H1 (cell line): ENCODE measurements at places on chromosomes 3 and 15. TPM values are rescaled to one million over a fixed set of nuclear protein-coding genes. Genes with fewer than 3 reads are reported as not detected.

DNA sequence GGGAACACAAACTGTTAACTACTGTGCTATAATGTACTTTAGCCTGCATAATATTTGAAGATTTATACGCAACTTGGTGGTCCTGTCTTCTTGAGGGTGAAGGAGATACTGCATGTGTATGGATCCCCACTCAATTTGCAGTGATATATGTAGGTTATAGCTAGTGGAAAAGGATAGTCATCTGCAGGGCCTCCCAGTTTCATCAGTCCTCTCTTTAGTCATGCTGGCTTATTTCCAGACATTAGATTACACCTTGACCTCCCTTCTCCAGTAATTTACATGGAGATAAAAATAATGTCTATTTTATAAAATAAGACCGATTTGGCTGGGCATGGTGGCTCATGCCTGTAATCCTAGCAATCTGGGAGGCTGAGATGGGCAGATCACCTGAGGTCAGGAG is 3.7 kb downstream of the NR1D2 start:
- H3K27me3 ChIP-seq: no peaks in the 10 kb centered on the region
- H3K4me1 ChIP-seq: peaks cover 10% of the 10 kb centered on the region
- no peak overlapping the region for H3K4me3 ChIP-seq

The INO80 gene
- 22.1 and 24.5 TPM in 2 replicates for total RNA-seq

The PPP1R14D gene
- not detected in 2 replicates for total RNA-seq

The APBA2 gene
- total RNA-seq: 13.9 and 15.5 TPM in 2 replicates

- no peak for DNase-seq
- no peak overlapping the region for H3K4me3 ChIP-seq
- no peak overlapping the region for H3K27ac ChIP-seq
- H3K4me1 ChIP-seq: peaks cover 22% of the 10 kb centered on the region
Measured at GRCh38 chr15:73782344-73782959, 29.3 kb upstream of the INSYN1 start.

DNA sequence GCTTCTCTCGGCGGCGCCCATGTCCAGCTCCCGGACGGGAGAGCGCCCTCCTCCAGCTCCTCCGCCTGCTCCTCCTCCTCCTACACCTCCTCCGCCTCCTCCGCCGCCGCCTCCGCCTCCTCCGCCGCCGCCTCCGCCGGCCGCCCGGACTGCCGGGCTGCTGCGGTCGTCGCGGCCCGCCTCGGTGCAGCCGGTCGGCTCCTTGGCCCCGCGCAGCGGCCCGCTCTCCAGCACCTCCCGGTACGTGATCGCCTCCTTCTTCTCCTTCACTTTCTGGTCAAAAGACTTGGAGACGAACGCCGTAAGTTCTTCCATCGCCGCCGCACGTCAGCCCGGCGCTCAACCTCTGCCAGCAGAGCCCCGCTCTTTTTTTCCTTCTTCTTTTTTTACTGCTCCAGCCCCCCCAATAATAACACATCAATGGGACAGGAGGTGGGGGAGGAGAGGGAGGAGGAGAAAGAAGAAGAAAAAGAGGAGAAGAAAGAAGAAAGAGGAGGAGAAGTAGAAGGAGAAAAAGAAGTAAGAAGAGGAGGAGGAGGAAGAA is 438 bp downstream of the SHOX2 start:
- peak overlapping the region; percentile 34 for H3K4me3 ChIP-seq
- no peak for DNase-seq
- no peak overlapping the region for H3K27ac ChIP-seq
- H3K4me1 ChIP-seq: no peaks in the 10 kb centered on the region
- H3K36me3 ChIP-seq: no peaks in the 10 kb centered on the region
- peaks cover 61% of the 10 kb centered on the region for H3K27me3 ChIP-seq
